Central memory CD8-positive, alpha-beta T cell (primary cell): ENCODE measurements at places on chromosomes 6 and 20.

DNA sequence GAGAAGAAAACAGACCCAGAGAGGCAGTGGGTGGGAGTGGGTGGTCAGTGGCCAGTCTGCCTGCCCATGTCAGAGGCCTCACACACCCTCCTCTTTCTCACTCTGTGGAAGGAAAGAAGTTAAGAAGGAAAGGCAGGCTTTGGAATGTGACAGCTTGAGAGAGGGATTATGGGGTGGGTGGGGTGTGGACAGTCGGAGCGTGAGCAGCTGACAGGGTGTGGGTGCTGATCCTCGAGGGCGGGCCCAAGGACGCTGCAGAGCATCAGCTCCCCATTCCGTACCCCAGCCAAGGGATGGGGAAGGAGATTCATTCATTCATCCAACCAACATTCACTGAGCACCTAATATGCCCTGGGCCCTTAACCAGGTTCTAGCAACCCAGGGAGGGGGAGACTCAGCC lies 4.8 kb downstream of the TGM6 start:
- no peak overlapping the region for H3K4me3 ChIP-seq
- H3K27ac ChIP-seq, result no peak overlapping the region
- no peak for DNase-seq
- H3K27me3 ChIP-seq, result no peaks in the 10 kb centered on the region
- peaks cover 23% of the 10 kb centered on the region for H3K4me1 ChIP-seq

DNA sequence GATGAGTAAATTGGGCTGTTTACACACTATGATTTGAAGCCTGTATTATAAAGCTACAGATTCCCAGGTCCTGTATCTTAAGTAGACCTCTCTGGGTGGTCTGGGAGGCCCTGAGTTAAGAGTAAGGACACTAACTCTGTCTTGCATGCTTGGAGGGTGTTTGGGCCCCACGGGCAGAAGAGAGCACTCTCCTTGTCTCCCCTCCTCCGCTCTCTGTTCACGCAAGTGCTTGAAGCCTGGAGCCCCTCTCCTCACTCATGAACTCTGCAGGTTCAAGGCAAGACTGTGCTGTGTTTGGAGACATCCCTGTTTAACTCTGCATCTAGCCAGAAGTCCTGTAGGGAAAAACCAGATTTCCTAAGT lies 154.0 kb downstream of the ZDHHC14 start:
- H3K4me3 ChIP-seq, result peak overlapping the region; percentile 67
- H3K4me1 ChIP-seq, result peaks cover 56% of the 10 kb centered on the region
- no peaks in the 10 kb centered on the region for H3K36me3 ChIP-seq
- peak overlapping the region; percentile 90 for H3K27ac ChIP-seq
- H3K27me3 ChIP-seq, result no peaks in the 10 kb centered on the region

- no peaks in the 10 kb centered on the region for H3K36me3 ChIP-seq
- no peak overlapping the region for H3K27ac ChIP-seq
- H3K27me3 ChIP-seq, result peaks cover 31% of the 10 kb centered on the region
- no peaks in the 10 kb centered on the region for H3K4me1 ChIP-seq
- DNase-seq, result no peak
- no peak overlapping the region for H3K4me3 ChIP-seq
These were observed 264.4 kb upstream of the SULF2 start for GRCh38 chr20:48049641-48050040.

- no peak for DNase-seq
- H3K4me1 ChIP-seq, result no peaks in the 10 kb centered on the region
- no peak overlapping the region for H3K4me3 ChIP-seq
- H3K27ac ChIP-seq, result no peak overlapping the region
- no peaks in the 10 kb centered on the region for H3K27me3 ChIP-seq
- H3K36me3 ChIP-seq, result peaks cover 8% of the 10 kb centered on the region
These were observed 20.5 kb upstream of the LTV1 start for GRCh38 chr6:143822584-143823024.

- H3K36me3 ChIP-seq, result peaks cover 2% of the 10 kb centered on the region
- no peak for DNase-seq
- H3K4me1 ChIP-seq, result peaks cover 6% of the 10 kb centered on the region
- no peak overlapping the region for H3K27ac ChIP-seq
- H3K4me3 ChIP-seq, result no peak overlapping the region
These were observed 51.4 kb downstream of the TASP1 start for GRCh38 chr20:13587370-13587769.

DNA sequence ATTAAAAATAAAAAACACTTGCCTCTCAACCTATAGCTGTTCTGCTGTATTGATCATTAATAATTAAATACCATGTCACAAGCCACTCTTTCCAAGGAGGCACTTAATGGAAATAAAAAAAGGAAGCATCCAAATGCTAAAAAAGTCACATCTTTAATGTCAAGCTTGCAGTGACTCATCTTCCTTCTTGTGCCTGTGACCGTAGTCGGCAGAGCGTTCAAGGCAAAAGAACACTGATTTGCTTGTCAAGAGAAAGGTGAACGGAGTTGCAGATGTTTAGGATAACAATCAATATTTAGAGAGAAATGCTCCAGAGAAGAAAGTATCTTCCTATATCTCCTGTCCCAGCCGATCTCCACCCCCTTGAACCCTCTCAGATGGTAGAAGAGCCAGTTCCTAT lies 341.0 kb upstream of the OPRM1 start:
- H3K27ac ChIP-seq, result no peak overlapping the region
- no peaks in the 10 kb centered on the region for H3K4me1 ChIP-seq
- H3K36me3 ChIP-seq, result no peaks in the 10 kb centered on the region

GRCh38 chr6:141726248-141726647 lies 406.5 kb upstream of the GJE1 start:
- no peak for DNase-seq
- no peak overlapping the region for H3K27ac ChIP-seq
- no peaks in the 10 kb centered on the region for H3K27me3 ChIP-seq
- H3K36me3 ChIP-seq, result no peaks in the 10 kb centered on the region
- no peak overlapping the region for H3K4me3 ChIP-seq

GRCh38 chr20:62420846-62421715 lies 6.3 kb downstream of the RBBP8NL start:
- no peak overlapping the region for H3K27ac ChIP-seq
- H3K4me1 ChIP-seq, result no peaks in the 10 kb centered on the region
- DNase-seq, result no peak
- H3K4me3 ChIP-seq, result no peak overlapping the region

GRCh38 chr6:166951670-166952060 lies 4.7 kb downstream of the RNASET2 start:
- DNase-seq, result no peak
- H3K4me3 ChIP-seq, result peak overlapping the region; percentile 79
- peaks cover 49% of the 10 kb centered on the region for H3K4me1 ChIP-seq
- H3K36me3 ChIP-seq, result peaks cover 31% of the 10 kb centered on the region

DNA sequence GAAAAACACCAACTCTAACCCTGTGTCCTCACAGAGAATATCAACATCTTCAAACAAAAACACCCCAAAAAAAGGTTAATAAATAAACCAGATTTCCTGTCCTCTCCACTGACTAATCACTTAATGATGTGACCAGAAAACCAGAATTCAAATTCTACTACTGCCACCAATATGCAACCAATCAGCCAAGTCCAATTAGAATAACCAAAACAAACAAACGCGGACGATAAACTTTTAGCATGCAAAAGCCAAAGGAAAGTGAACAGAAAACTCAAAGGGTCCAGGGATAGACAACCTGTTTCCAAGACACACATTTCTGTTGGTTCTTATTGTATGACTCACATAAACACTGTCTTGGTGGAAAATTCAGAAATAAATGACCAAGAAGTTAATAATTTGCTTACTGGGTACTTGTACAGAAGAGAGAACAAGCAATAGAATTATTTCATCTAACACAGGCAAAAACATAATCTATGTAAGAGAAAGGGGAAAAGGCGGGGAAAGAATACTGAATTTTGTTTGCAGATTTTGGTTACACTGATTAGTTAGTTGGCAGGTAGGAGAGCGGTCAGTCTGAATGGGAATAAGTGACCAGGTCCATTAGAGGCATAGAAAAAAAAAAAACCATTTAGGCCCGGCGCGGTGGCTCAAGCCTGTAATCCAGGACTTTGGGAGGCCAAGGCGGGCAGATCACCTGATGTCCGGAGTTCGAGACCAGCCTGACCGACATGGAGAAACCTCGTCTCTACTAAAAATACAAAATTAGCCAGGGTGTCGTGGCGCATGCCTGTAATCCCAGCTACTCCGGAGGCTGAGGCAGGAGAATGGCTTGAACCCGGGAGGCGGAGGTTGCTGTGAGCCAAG lies 34.1 kb downstream of the HFE start:
- H3K27ac ChIP-seq, result peak overlapping the region; percentile 7
- peaks cover 24% of the 10 kb centered on the region for H3K4me1 ChIP-seq
- no peaks in the 10 kb centered on the region for H3K27me3 ChIP-seq
- H3K4me3 ChIP-seq, result no peak overlapping the region
- H3K36me3 ChIP-seq, result peaks cover 35% of the 10 kb centered on the region
- DNase-seq, result no peak

- peaks cover 8% of the 10 kb centered on the region for H3K36me3 ChIP-seq
- no peak overlapping the region for H3K4me3 ChIP-seq
- peaks cover 2% of the 10 kb centered on the region for H3K4me1 ChIP-seq
These were observed 5.9 kb downstream of the TUBB2B start for GRCh38 chr6:3221578-3221977.

GRCh38 chr20:10249048-10249770 lies 30.6 kb downstream of the SNAP25 start:
- no peak overlapping the region for H3K27ac ChIP-seq
- peaks cover 4% of the 10 kb centered on the region for H3K27me3 ChIP-seq

DNA sequence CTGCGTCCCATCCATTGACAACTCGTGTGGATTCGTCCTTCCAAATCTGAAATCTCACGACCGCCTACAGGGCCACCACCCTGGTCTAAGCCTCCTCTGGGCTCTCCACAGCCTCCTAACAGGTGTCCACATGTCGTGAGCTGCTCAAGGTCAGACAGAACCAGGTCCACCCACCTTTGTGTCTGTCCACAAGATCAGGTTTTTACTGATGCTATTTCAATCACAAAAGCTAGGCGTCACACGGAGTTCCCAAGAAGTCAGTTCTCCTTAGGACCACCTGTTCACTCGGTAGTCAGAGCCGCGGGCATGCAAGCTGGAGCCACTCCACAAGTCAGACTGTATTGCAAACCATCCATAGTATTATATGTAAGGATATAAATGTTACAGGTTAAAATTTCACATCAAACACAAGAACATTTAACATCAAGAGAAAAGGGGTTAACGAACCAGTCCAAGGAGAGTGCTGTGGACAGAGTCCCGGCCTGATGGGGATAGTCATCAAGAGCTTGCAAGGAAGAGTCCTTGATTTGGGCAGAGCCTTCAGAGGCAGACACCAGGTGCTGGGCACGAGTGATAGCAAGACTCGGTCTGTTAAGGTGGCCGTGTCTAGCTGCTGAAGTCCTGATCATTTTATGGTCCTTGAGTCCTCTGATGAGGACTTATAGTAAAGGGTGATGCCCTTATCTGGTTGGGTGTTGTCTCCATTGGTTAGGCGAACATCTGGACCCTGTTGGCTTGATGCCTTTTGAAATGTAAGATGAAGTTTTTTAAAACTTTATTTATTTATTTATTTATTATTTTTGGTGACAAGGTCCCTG lies 731 bp upstream of the DNPH1 start:
- peak overlapping the region; percentile 86 for H3K27ac ChIP-seq
- H3K4me1 ChIP-seq, result peaks cover 29% of the 10 kb centered on the region
- peaks cover 24% of the 10 kb centered on the region for H3K27me3 ChIP-seq
- no peak for DNase-seq

DNA sequence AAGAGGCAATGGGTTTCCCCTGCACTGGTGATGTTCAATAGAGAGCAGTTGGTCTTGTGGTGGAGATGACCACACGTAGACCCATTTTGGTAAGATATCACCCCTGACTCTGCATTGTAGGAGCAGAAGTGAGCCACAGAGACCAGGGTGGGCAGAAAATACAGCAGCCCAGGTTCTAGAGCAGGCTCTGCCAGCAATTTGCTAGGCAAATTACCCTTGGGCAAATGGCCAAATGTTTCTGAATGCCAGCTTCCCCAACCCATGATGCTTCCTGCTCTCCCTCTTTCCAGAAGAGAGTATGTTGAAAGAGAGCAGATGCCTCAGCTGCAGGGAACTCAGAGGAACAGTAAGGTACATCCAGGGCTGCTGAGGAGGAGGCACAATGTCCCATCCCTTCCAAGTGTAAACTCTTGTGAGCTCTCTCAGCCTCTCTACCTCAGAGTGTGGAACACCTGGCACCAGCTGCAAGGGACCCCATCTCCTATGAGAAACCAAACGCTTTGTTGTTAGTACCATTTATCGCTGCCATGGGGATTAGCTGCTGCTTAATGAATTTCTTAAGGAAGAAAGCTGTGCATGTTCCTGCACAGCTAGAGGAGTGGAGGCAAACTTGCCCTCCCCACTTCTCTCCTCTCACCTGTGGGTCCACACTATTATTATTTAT lies 317.5 kb upstream of the MOCS1 start:
- H3K27me3 ChIP-seq, result peaks cover 11% of the 10 kb centered on the region
- H3K4me1 ChIP-seq, result no peaks in the 10 kb centered on the region
- H3K4me3 ChIP-seq, result no peak overlapping the region
- H3K36me3 ChIP-seq, result no peaks in the 10 kb centered on the region
- H3K27ac ChIP-seq, result no peak overlapping the region
- DNase-seq, result no peak

GRCh38 chr20:31968291-31969126 lies 558 bp downstream of the XKR7 start:
- H3K36me3 ChIP-seq, result peaks cover 4% of the 10 kb centered on the region
- H3K4me3 ChIP-seq, result peak overlapping the region; percentile 80
- peaks cover 6% of the 10 kb centered on the region for H3K4me1 ChIP-seq
- H3K27me3 ChIP-seq, result peaks cover 95% of the 10 kb centered on the region
- peak; percentile 75 for DNase-seq

- H3K27ac ChIP-seq, result peak overlapping the region; percentile 76
- peaks cover 5% of the 10 kb centered on the region for H3K4me1 ChIP-seq
- H3K4me3 ChIP-seq, result peak overlapping the region; percentile 41
- H3K36me3 ChIP-seq, result peaks cover 20% of the 10 kb centered on the region
- no peak for DNase-seq
- H3K27me3 ChIP-seq, result peaks cover 92% of the 10 kb centered on the region
These were observed 32.1 kb downstream of the PRSS16 start for GRCh38 chr6:27279513-27280063.

- peaks cover 27% of the 10 kb centered on the region for H3K4me1 ChIP-seq
- H3K27me3 ChIP-seq, result no peaks in the 10 kb centered on the region
- no peak for DNase-seq
- H3K4me3 ChIP-seq, result no peak overlapping the region
These were observed 221.7 kb upstream of the TAB2 start for GRCh38 chr6:149095842-149096241.

GRCh38 chr6:9403736-9404135 lies 968.4 kb upstream of the SLC35B3 start:
- H3K36me3 ChIP-seq, result no peaks in the 10 kb centered on the region
- H3K4me1 ChIP-seq, result no peaks in the 10 kb centered on the region
- H3K27ac ChIP-seq, result no peak overlapping the region
- no peak overlapping the region for H3K4me3 ChIP-seq
- H3K27me3 ChIP-seq, result no peaks in the 10 kb centered on the region
- no peak for DNase-seq

- H3K27me3 ChIP-seq, result peaks cover 33% of the 10 kb centered on the region
- no peak overlapping the region for H3K27ac ChIP-seq
- no peaks in the 10 kb centered on the region for H3K36me3 ChIP-seq
- no peaks in the 10 kb centered on the region for H3K4me1 ChIP-seq
- no peak overlapping the region for H3K4me3 ChIP-seq
These were observed 12.5 kb downstream of the NOX3 start for GRCh38 chr6:155443168-155443567.
